ENCODE measurements at places on chromosomes 2 and 18.

GRCh38 chr2:233384811-233385488 is 30.7 kb downstream of the DGKD start:
- no peak for DNase-seq

DNA sequence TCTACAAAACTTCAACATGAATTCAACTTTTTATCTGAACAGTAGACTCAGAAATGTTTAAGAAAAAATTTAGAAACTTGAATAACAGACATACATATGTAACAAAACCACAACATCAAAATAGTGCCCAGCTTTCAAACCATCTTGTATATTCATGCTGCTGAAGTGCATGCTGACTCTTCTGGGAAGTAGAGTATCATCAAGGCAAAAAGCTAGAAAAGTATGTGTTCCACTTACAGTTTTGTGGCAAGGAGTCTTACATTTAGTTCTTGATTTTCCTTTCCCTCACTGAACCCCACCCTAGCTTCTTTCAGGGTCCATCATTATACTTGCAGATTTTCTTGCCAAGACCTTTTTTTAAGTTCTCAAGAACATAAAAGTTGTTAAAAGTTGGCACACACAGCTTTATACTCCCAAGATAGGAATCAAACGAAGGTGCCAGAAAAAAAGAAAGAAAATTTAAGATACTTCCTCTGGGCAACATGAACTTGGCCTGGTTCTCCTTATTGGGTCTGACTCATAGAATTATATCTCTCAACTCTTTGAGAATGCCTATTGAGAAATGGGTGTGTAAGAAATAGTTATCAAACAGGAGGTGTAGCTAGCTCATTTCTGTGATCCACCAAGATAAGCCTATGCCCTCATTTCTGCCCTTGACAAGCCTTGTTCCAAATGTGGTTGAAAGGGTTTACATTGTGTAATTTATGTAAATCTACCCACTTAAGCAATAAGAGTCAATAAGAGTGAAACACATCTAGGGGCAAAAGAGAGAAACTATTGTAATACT is 667.6 kb upstream of the ACVR2A start:
- DNase-seq = no peak

DNA sequence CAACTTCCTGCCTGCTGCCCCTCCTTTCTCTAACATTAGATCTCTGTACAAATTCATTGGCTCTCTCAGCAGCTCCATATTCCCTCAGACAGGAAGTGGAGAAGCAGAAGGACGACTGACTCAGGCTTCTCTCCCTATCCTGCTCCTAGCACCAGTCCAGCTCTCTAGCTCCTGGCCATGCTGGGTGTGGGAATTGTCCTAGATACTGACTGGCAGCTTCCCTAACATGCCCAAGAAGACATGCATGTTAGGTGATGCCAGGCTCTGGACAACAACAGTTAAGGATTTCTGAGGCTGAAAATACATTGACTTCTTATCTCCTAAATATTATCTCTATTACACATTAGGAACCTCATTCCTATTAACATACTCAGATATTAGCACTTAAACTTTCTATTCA is 292.9 kb downstream of the IKZF2 start:
- no peak for DNase-seq

- DNase-seq = peak; percentile 92
Observed at GRCh38 chr2:130342020-130342532, 621 bp upstream of the IMP4 start.

DNA sequence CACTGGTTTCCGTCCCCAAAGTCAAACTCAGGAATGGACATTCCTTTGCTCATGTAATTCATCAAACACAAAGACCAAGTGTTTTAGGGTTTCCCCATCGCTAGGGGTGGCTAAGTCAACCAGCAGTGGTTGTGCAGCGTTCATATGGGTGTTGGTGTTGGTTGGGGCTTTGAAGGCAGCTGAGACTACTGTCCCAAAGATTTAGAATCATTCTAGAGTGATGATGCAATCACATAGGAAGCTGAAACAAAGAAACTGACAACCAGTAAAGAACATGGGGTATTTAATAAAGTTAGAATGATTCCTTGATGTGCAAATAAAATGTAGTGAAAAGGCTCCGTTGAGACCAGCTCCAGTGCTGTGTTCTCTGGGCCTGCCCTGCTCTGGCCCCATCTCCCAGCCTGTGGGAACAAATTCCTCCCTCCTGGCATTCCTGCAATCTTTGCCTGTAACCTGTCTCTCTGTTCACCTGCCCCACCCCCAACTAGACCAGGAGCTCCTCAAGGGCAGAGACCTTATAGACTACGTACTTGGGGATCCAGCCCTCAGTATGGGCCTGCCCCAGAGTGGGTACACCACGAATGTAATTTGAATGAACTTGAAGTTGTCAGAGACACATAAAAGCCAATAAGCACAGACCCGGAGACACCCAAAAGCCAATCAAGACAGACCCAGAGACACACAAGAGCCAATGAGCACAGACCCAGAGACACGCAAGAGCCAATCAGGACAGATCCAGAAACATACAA is 191.7 kb upstream of the TWIST2 start:
- DNase-seq = no peak

GRCh38 chr2:75054296-75054695 is 95.9 kb downstream of the POLE4 start:
- no peak for DNase-seq
